ENCODE measurements at places on chromosomes 4 and X.

DNA sequence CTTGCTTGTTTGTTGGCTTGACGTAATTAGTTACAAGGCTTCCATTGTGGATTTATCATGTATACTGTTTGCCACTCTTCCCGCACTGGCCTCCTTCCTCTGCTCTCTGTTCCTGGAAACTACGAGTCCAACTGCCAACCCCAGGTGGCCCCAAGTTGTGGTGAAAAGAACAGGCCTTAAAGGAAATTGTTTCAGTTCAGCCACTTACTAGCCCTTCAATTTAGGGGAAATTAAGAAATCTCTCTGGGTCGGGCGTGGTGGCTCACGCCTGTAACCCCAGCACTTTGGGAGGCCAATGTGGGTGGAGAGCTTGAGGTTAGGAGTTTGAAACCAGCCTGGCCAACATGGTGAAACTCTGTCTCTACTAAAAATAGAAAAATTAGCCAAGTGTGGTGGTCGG, 28.0 kb downstream of the RBM47 start:
- DNase-seq: no peak

GRCh38 chr4:140157341-140157740, 3.4 kb upstream of the MAML3 start:
- DNase-seq: no peak

- no peak for DNase-seq
Observed at GRCh38 chr4:153152501-153153338, 51.5 kb upstream of the TRIM2 start.

GRCh38 chr4:159070742-159071141, 32.1 kb upstream of the RAPGEF2 start:
- no peak for DNase-seq

- no peak for DNase-seq
Observed at GRCh38 chrX:16316331-16316730, 149.1 kb downstream of the MAGEB17 start.

DNA sequence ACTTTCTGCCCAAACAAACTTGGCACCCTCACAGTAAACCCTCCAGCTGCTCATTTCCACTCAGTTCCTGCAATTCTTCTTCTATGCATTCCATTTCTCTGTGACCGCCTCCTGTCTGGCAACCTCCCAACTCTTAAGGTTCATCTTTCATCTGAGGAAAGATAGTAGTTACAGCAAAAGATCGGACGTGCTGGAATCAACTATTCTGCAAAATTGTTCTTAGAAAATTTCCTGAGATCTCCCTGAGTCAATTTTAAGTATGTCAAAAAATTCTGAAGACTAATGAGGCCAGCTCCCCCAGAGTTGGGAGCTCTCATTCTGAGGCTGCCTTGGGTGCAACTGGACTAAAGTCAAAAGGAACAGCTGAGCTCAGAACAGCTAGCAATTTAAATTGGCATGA, 1026.0 kb downstream of the ADGRL3 start:
- no peak for DNase-seq

- no peak for DNase-seq
Observed at GRCh38 chr4:123892368-123892976, 495.9 kb downstream of the SPRY1 start.

DNA sequence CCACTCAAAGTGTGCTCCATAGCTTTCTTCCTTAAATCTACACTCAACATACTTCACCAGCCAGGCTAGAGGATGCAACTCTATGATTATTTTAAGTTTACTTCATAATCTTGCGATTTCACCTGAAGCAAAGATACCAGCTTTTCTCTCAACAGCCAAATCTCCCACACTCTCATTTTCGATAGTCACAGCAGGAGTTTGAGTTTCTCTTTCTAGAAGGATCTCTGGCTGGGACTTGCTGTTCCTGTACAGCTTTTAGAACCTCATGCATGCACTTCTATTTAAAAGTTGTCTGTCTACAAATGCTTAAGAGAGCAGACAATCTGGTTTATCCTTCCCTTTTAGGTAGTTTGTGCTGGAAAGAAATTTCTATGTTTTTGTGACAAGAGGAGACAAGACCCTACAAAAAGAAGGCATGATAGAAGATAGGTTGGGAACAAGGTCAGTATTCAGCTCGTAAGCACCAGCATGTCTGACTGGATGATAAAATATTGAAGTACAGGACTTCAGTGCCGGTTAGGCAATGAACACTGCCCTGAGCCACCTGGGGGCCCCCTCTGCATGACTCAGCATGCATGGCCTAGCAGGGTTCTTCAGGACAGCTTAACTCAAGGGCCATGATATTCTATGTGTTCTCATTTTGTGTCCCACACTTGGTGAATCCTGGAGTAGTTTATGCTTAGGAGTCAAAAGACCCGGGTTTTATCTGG, 65.6 kb downstream of the ATXN3L start:
- no peak for DNase-seq

DNA sequence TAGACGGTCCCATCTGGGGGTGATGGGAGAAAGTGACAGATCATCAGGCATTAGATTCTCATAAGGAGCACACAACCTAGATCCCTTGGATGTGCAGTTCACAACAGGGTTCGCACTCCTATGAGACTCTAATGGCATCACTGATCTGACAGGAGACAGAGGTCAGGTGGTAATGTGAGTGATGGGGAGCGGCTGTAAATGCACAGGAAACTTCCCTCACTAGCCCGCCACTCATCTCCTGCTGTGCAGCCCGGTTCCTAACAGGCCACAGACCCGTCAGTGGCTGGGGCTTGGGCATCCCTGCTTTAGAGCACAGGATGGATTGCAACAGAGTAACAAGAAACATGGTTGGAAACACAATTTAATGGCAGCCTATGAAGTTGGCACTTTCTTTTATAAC, 172.6 kb upstream of the VCX3A start:
- no peak for DNase-seq

DNA sequence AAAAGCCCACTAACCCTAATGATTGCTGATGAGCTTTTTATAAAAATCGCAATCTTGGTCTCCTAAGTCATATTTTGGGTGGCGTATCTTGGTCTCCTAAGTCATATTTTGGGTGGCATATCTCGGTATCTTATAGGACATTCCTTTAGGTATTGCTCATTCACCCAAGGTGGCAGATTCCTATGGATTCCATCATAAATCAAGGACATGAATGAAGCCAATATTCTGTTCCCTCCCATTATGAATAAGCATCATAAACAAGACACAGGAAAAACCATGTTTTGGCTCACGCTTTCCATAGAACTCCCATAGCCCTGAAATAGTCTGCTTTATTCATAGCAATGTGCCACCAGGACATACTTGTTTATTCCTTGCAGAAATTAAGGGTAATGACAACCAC, 95.0 kb upstream of the CD99 start:
- no peak for DNase-seq

DNA sequence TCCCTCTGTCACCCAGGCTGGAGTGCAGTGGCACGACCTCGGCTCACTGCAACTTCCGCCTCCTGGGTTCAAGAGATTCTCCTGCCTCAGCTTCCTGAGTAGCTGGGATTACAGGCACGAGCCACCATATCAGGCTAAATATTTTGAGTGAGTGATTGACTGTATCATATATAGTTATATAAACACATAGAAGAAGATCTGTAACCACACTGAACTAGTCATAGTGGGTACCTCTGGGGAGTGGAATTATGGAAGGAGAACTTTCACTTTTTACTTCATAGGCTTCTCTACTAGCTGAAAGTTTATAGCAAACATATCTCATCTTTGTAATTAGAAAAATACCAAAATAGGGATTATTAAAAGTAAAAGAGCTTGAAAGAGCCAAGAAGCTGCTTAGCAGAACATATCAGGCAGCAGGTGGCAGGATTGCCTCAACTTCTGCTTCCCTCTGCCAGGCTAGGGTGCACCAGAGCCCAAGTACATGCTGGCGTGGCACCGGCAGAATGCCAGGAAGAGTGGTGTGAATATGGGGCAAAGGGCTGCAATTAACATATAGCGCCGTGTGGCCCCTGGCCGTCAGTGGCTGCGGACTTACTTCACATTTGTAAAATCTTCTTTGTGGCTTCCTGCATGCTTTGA, 39.5 kb upstream of the CD40LG start:
- no peak for DNase-seq

DNA sequence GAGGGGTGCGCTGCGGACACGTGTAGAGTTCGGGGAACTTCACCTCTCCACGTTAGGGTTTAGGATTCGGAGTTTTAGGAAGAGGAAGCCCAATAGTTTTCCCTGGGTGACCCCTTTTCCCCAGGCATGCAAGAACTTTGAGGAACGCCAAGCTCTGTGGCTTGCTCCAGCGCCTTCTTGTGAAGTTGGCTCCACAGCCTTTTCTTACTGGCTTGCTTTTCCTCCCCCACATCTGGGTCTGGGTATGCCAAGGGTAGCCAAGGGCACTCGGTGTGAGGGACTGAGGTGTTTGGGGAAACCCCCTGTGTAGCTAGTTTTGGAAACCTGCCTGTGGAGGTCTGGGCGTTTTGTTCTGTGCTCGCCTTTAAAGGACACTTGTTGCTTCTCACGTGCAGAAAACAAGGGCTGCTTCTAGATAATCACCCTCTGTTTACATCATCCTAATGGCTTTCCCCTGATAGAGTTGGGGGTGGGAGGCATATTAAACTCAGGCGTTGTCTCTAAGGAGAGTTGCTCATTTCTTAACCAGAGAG, 746 bp downstream of the EDNRA start:
- no peak for DNase-seq

All from stimulated activated CD8-positive, alpha-beta memory T cell treated with anti-CD3 and anti-CD28 coated beads, Interleukin-2, amount 100 ng/mL, for 1 hour (primary cell).